ENCODE measurements at places on chromosomes 6 and 20. TPM values are rescaled to one million over a fixed set of nuclear protein-coding genes. Genes with fewer than 3 reads are reported as not detected.

Gene MLN
- not detected for total RNA-seq

Gene HDGFL1
- total RNA-seq, result not detected

Gene MUC21
- total RNA-seq, result not detected

Gene TMEM14B
- total RNA-seq, result 139 TPM

Gene MRPS10
- total RNA-seq, result 39.6 TPM

Gene TENT5A
- total RNA-seq, result 0.82 TPM

Gene C6orf141
- total RNA-seq, result 11.5 TPM

Gene PRR18
- total RNA-seq, result 0.11 TPM

Gene OXT
- not detected for total RNA-seq

Gene WFDC13
- total RNA-seq, result not detected

Gene DIDO1
- total RNA-seq, result 20.3 TPM

Gene SCRT2
- not detected for total RNA-seq

Gene RPN2
- total RNA-seq, result 254 TPM

Gene SAPCD1
- 3.7 TPM for total RNA-seq

Gene MATN4
- total RNA-seq, result 0.15 TPM

Gene IPCEF1
- total RNA-seq, result 0.03 TPM

Gene MPC1
- total RNA-seq, result 4.6 TPM

Gene HLA-DPB1
- not detected for total RNA-seq

Gene SPATS1
- not detected for total RNA-seq

Gene UNC93A
- not detected for total RNA-seq
